DND-41 (cell line): ENCODE measurements at places on chromosomes 1 and 21.

DNA sequence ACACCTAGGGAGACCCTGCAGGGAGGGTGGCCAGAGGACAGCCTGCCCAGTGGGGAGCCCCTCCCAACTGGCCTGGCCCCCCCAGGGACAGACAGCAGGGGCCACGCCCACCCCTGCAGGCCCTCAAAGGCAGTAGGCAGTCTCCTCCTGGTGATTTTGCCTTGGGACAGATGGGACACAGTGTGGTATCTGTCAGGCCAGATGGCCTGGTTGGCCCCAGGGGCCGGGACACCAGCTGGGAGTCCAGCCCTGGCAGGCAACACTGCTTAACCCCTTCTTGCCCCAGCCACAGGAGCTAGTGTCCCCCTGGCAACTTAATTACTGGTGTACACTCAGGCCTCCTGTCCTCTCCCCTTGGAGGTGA, 17.8 kb downstream of the IFFO2 start:
- H3K27me3 ChIP-seq = no peaks in the 10 kb centered on the region
- H3K27ac ChIP-seq = no peak overlapping the region
- no peaks in the 10 kb centered on the region for H3K4me1 ChIP-seq
- no peak for DNase-seq

- no peaks in the 10 kb centered on the region for H3K36me3 ChIP-seq
- peak; percentile 24 for DNase-seq
- H3K27ac ChIP-seq = no peak overlapping the region
Measured at GRCh38 chr1:2496087-2496622, 20.1 kb downstream of the PLCH2 start.

GRCh38 chr1:204359474-204360255, at the start of gene PLEKHA6:
Gene PLEKHA6, minus strand, starts transcription at chr1:204359929. Its CDS starts 86,202 bp downstream, at chr1:204273727.
- peaks cover 20% of the 10 kb centered on the region for H3K27me3 ChIP-seq
- H3K4me1 ChIP-seq = peaks cover 19% of the 10 kb centered on the region
- no peak within 1 kb of the TSS for H3K27ac ChIP-seq
- no peaks in the 10 kb centered on the region for H3K36me3 ChIP-seq

GRCh38 chr1:41345434-41346075, 15.7 kb upstream of the FOXO6 start:
- no peaks in the 10 kb centered on the region for H3K36me3 ChIP-seq
- no peak for DNase-seq
- no peaks in the 10 kb centered on the region for H3K4me1 ChIP-seq
- H3K27ac ChIP-seq = no peak overlapping the region

GRCh38 chr1:222896630-222897526, 82.0 kb downstream of the DISP1 start:
- H3K27me3 ChIP-seq = no peaks in the 10 kb centered on the region
- no peak overlapping the region; the same call in 1 of the 2 replicates for H3K4me3 ChIP-seq
- H3K36me3 ChIP-seq = 0 out of 2 replicates have a peak, but pooled peaks cover 4% of the 10 kb centered on the region
- H3K27ac ChIP-seq = no peak overlapping the region; the same call in 1 of the 2 replicates

GRCh38 chr21:46639489-46640386, 4.3 kb downstream of the PRMT2 start:
- H3K4me1 ChIP-seq = peaks cover 40% of the 10 kb centered on the region
- H3K27ac ChIP-seq = no peak overlapping the region
- H3K36me3 ChIP-seq = peaks cover 66% of the 10 kb centered on the region
- no peaks in the 10 kb centered on the region for H3K27me3 ChIP-seq
- DNase-seq = no peak

DNA sequence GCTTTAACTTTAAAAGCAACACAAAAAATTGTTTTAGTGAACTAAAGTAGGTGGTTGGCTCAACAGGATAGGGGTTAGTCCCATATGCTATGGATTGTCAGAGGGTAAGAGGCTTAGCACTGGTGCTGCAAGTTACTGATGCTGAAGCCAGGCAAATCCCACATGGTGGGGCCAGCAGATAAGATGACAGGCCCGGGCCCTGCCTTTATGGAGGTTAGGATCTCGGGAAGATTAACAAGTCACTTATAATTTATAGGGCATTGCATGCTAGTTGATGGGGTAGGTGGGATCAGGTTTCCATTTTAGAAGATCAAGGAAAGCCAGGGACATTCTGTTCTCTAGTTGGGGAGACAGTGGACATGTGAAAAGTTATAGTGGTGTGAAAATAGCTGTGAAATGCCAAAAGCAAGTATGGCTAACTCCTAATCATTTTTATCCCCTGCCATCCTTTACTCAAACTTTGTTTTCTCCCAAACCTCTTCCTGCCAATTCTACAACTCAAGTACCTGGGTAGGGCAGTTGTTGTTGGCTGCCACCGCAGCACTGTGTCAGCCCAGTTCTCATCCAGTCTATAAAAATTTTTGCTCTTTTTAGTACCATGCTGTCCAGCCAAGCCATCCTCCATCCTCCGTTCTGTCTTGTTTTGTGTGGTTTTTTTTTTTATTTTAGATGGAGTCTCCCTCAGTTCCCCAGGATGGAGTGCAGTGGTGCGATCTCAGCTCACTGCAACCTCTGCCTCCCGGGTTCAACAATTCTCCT, 10.3 kb downstream of the CHAF1B start:
- H3K36me3 ChIP-seq = peaks cover 82% of the 10 kb centered on the region
- no peak overlapping the region for H3K27ac ChIP-seq
- H3K27me3 ChIP-seq = no peaks in the 10 kb centered on the region
- no peak for DNase-seq
- H3K4me3 ChIP-seq = no peak overlapping the region

- H3K27me3 ChIP-seq = peaks cover 8% of the 10 kb centered on the region
- no peaks in the 10 kb centered on the region for H3K4me1 ChIP-seq
- no peak overlapping the region for H3K27ac ChIP-seq
- no peak for DNase-seq
- H3K36me3 ChIP-seq = no peaks in the 10 kb centered on the region
Measured at GRCh38 chr1:181583598-181583997, 100.3 kb downstream of the CACNA1E start.

GRCh38 chr21:45376459-45377324, 28.3 kb upstream of the COL18A1 start:
- no peaks in the 10 kb centered on the region for H3K4me1 ChIP-seq
- no peak overlapping the region for H3K27ac ChIP-seq
- H3K27me3 ChIP-seq = peaks cover 23% of the 10 kb centered on the region
- no peak overlapping the region for H3K4me3 ChIP-seq

- peak; percentile 73 for DNase-seq
- no peak overlapping the region for H3K27ac ChIP-seq
- H3K4me1 ChIP-seq = peaks cover 5% of the 10 kb centered on the region
- H3K36me3 ChIP-seq = no peaks in the 10 kb centered on the region
Measured at GRCh38 chr1:44036409-44037139, 5.3 kb upstream of the SLC6A9 start.
